ENCODE measurements at places on chromosomes 1 and 21. TPM values are rescaled to one million over a fixed set of nuclear protein-coding genes. Genes with fewer than 3 reads are reported as not detected.

DNA sequence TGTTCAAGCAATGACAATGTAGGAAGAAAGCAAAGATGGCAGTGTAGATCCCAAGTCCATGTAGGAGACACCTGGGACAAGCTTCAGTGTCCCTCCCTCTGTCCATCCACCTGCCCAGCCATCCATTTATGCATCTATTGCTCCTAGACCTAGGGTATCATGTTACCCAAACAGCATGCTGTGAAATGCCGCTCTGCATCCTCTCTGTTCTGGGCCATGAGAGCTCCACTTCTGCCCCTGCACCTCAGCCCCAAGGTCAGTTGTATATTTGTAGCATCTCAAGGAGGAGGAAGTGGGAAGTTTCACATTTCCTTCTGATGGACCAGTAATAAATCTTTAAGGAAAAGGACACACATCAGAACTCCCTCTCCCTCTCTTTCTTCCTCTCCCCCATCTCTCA is 27.9 kb upstream of the TSPEAR start:
- no peak for DNase-seq

DNA sequence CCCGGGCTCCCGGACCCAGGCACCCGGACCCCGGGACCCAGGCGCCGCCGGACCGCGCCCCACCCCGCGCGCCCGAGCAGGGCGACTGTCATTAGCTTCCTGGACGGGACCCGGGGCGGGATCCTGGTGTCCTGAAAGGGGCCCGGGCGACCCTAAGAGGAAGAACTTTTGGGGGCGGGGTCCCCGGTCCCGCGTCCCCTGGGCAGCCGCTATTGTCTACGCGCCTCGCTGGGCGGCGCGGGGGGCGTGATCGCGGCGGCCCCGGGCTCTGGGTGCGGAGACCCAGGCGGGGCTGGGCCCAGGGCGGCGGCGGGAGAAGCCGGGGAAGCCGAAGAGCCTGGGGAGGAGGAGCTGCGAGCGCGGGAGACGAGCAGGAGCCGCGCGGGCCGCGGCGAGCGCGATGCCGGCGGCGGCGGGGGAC is 465 bp downstream of the HUNK start:
- DNase-seq: peak; percentile 59

- no peak for DNase-seq
Observed at GRCh38 chr1:246139745-246140182, 367.3 kb downstream of the SMYD3 start.

- DNase-seq: no peak
Observed at GRCh38 chr1:6703016-6703415, 1.4 kb upstream of the DNAJC11 start.

The C1orf226 gene
- 0.57 TPM for total RNA-seq

The ACOT7 gene
- total RNA-seq: 51.8 TPM

- DNase-seq: no peak
Observed at GRCh38 chr1:34839526-34840305, 19.8 kb downstream of the SMIM12 start.

GRCh38 chr1:45913183-45913683 is 109.8 kb downstream of the MAST2 start:
- DNase-seq: peak; percentile 56

DNA sequence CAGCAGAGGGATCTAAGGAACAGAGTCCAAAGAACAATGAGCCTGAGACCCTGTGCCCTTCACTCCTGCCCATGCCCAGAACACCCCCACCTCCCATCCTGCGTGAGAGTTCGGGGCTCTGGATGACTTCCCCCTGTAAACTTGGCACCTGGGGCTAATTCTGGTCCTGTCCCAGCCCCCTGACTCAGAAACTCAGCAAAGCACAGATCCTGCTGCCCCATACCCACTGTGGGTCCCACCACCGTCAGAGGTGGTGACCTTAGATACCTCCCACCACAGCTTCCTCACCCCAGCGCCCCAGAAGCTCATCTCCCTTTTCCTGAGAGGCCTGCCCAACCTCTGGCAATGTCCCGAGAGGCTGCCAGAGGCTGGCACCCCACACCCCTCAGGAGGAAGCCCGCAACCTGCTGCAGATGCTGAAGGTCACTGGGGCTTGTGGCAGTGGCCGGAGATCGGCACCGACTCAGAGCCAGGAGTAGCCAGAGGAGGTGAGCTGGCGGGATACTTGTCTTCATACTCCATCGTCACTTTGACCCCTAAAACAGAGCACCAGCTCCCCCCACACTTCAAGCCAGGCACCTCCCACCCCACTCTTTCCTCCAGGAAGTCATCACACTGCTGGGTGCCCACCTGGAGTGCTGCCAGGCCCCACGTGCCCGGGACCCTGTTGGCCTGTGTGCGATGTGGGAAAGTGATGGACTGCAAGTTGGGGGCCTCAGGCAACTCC is 111.6 kb upstream of the IFFO2 start:
- no peak for DNase-seq

GRCh38 chr1:18548643-18549042 is 67.9 kb downstream of the KLHDC7A start:
- no peak for DNase-seq

The TSNAX gene
- total RNA-seq: 46.1 TPM

GRCh38 chr1:151972542-151973248 is 21.0 kb downstream of the S100A10 start:
- no peak for DNase-seq

DNA sequence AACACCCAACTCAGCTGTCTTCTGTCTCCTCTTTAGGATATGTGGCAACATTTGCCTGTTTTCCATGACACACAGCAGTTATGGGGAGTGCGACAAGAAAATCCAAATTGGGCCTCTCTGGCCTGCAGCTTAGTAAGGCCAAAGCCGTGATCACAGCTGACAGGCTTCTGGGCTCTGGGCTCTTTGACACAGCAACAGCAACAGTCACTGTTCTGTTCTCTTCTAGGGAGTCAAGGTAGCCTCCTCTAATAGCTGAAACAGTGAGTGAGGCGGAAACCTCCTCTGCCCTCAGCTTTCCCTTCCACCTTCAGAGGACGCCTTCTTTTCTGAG is 19.0 kb downstream of the CLCA1 start:
- DNase-seq: no peak

The TLR5 gene
- total RNA-seq: 0.06 TPM

Data from SJCRH30 (cell line).